ENCODE measurements at places on chromosomes 2 and 18.

GRCh38 chr2:23925702-23926289, 1.1 kb downstream of the ATAD2B start:
- H3K27me3 ChIP-seq: no peaks in the 10 kb centered on the region
- peak overlapping the region; percentile 99 for H3K27ac ChIP-seq
- peaks cover 50% of the 10 kb centered on the region for H3K4me1 ChIP-seq
- peak overlapping the region; percentile 98 for H3K4me3 ChIP-seq
- DNase-seq: peak; percentile 43
- peaks cover 9% of the 10 kb centered on the region for H3K36me3 ChIP-seq

DNA sequence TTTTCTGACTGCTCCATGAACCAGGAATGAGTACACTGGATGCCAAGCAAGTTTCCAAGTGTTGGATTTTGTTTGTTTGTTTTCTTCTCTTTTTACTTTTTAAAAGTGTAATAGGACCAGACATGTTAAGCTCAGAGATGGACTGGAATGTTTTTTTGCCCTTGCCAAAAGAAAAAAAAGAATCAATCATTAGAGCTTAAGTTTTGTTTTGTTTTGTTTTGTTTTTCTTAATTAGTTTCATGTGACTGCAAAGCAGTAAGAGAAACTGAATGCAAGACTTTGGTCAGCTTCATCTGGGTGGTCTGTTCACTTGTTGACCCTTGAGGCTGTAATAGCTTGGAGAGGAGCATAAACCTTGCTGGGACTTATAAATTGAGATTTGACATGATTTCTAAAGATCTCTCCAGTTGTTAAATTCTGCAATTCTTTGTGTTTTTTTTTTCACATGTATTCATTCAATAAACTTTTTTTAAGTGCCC, 42.4 kb upstream of the SLC1A4 start:
- H3K4me3 ChIP-seq: no peak overlapping the region
- no peak overlapping the region for H3K27ac ChIP-seq
- H3K36me3 ChIP-seq: no peaks in the 10 kb centered on the region
- DNase-seq: no peak
- no peaks in the 10 kb centered on the region for H3K27me3 ChIP-seq

DNA sequence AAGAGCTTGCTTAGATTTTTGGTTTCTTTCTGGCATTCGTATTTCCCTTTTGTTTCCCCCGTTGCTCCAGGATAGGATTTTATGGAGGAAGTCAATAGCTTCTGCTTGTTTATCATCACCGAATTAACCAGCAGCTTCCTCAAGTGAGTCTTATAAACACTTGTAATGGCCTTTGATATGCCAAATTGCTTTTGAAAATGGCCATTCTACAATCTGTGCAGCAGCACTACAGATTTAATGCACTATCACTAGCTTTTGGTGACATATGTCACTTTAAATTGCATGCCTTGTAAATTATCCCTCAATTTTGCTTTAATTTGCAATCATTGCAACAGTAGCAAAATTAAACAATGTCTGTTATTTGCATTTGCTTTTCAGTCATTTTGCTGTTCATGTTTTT, 774.7 kb downstream of the METTL4 start:
- DNase-seq: no peak
- H3K36me3 ChIP-seq: no peaks in the 10 kb centered on the region
- H3K27me3 ChIP-seq: no peaks in the 10 kb centered on the region
- H3K4me3 ChIP-seq: no peak overlapping the region
- no peaks in the 10 kb centered on the region for H3K4me1 ChIP-seq
- no peak overlapping the region for H3K27ac ChIP-seq

- H3K27ac ChIP-seq: no peak overlapping the region
- no peak overlapping the region for H3K4me3 ChIP-seq
- H3K27me3 ChIP-seq: no peaks in the 10 kb centered on the region
- no peaks in the 10 kb centered on the region for H3K36me3 ChIP-seq
Measured at GRCh38 chr2:114714313-114714712, 271.9 kb downstream of the DPP10 start.

DNA sequence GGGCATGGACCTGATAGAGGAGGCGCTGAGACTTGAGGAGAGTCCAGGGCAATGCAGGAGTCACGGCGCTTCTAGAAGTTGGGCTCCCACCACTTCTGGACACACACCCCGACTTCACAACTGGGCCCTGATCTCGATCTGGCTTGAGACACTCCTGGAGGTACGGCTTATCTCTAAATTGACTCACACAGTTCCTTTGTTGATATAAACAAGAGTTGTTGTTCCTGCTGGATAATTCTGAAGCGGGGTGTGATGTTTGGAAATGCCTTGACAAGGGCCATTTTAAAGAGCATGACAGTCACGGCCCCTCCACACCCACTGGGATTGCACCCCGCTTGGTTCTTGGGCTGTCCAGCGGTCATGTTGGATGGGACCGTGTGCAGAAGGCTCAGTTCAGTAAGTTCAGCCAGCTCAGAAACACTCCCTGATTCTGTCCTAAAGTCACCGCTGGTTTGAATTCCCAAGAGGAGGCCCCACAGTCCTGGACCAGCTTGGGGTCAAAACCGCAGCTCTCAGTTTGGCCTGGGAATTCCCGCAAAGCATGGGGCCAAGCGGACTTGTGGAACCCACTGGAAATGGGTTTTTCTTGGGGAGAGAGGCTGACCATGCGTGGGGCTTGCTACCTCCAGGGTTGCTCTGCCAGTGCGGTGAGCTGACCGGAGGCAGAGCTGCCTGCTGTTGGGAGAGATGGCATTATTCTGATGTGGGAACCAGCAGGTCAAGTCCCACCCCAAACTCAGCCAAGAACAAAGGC, 9.3 kb upstream of the NEU2 start:
- H3K4me3 ChIP-seq: no peak overlapping the region
- H3K27me3 ChIP-seq: no peaks in the 10 kb centered on the region
- H3K4me1 ChIP-seq: no peaks in the 10 kb centered on the region
- no peaks in the 10 kb centered on the region for H3K36me3 ChIP-seq
- no peak overlapping the region for H3K27ac ChIP-seq
- DNase-seq: no peak

All from psoas muscle (tissue), 8 donors.